ENCODE measurements at places on chromosomes 5 and 9. TPM values are rescaled to one million over a fixed set of nuclear protein-coding genes. Genes with fewer than 3 reads are reported as not detected.

The SLC31A1 gene
- total RNA-seq = 4.5 TPM

The DMRT3 gene
- total RNA-seq = not detected

The TIMD4 gene
- total RNA-seq = 8.5 TPM

The STOML2 gene
- 44.9 TPM for total RNA-seq

The SPOCK1 gene
- total RNA-seq = 2.8 TPM

The C1QTNF2 gene
- not detected for total RNA-seq

The PCDHB8 gene
- total RNA-seq = not detected

The DPYSL3 gene
- not detected for total RNA-seq

The ZDHHC11 gene
- total RNA-seq = 22.1 TPM

The AKNA gene
- 379 TPM for total RNA-seq

The OR1Q1 gene
- total RNA-seq = 0.42 TPM

The FYB1 gene
- 497 TPM for total RNA-seq

The DBH gene
- 0.08 TPM for total RNA-seq

The N4BP3 gene
- total RNA-seq = 2.3 TPM

The FAT2 gene
- total RNA-seq = not detected

The PIP5K1B gene
- total RNA-seq = 2.6 TPM

The DOCK8 gene
- 294 TPM for total RNA-seq

The NCS1 gene
- total RNA-seq = not detected

The RAB14 gene
- total RNA-seq = 46.4 TPM

The SPINK7 gene
- not detected for total RNA-seq

The TRPM3 gene
- total RNA-seq = not detected

The MOCS2 gene
- total RNA-seq = 29.8 TPM

The GFI1B gene
- total RNA-seq = 2.7 TPM

The PDE6A gene
- total RNA-seq = not detected

The BAAT gene
- total RNA-seq = not detected

The PCDHB2 gene
- total RNA-seq = 0.97 TPM

The SPZ1 gene
- not detected for total RNA-seq

The MXD3 gene
- 39.8 TPM for total RNA-seq

The IL4 gene
- 4.5 TPM for total RNA-seq

The SWI5 gene
- 10.5 TPM for total RNA-seq

The NPR3 gene
- 0.56 TPM for total RNA-seq

The BARHL1 gene
- total RNA-seq = not detected

The PLPP6 gene
- total RNA-seq = 10.2 TPM

The TAF1L gene
- total RNA-seq = 0.05 TPM

The FPGS gene
- total RNA-seq = 108 TPM

Data from naive thymus-derived CD4-positive, alpha-beta T cell (primary cell).